ENCODE measurements at places on chromosomes 3 and 15.
A peak's percentile ranks its signal among the peaks of the same experiment; 100 is the strongest.

GRCh38 chr15:64683378-64683777 lies 92.0 kb downstream of the RBPMS2 start:
- DNase-seq: no peak

- DNase-seq: no peak
Measured at GRCh38 chr15:95127356-95127755, 896.0 kb downstream of the MCTP2 start.

DNA sequence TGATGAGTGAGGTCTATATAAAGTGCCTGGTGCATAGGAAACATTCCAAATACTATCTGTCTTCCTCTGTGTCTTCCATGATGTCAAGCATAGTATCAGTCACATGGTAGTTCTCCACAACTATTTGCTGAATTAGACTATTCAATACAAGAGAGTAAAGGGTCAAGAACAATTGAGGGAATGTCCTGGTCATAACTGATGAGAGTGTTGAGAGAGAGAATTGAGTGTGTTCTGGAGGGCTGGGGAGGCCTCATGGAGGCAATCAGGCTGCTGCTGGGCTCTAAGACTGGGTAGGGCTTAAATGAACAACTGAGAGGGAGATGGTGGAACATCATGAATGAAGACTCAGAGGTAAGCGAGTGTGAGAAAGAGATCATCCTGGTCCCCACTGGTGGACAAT lies 433.7 kb upstream of the ONECUT1 start:
- no peak for DNase-seq

DNA sequence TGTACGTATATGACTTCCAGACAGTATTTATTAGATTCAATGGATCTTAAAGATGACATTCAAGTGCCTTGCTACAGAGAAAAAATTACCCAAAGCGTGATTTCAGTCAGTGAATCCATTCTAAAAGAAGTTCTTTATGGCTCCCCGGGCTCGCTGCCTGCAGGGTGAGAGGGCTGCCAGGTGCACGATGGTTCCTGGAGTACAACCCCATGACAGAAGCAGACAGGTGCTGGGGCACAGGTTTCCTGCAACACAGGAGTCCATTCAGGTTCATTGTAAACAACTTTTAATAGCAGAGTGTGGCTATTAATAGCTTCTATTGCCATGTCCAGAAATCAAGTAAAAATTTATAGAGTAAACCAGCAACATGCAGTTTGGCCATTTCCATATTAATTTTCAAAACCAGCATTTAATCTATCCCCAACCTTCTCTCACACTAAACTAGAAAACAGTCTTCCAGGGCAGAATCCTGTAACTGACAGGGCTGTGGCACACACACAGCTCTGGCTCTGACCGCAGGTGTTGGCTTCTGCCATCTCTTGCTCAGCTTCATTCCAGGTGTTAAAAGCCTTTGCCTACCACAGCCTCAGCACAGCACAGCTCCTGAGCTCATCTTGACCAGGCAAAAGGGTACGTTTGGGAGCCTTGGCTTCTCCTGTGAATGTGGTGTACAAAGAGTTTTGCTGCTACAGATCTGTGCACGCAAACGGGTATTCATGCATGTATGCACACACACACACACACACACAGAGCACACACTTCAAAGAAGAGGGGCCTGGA lies 185.9 kb downstream of the MEX3B start:
- DNase-seq: no peak

- no peak for DNase-seq
Measured at GRCh38 chr3:196756732-196757131, 17.1 kb downstream of the PAK2 start.

DNA sequence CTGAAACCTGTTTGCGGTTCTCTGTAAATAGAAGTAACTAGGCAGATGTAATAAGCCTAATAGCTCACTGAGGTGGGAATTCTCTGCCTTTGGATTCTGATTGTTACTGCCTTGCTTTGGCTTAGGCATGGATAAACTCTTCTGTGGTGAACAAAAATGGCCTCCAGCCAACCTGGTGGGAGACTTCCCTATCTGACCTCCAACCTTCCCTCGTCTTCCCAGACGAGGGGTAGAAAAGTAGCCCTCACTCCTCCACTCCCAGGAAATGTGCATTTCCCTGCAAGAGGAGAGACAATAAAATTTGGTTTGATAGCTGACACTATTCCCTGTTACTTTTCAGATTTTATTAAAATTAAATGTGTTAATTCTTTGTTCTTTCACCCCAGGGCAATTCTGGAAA lies 606 bp upstream of the CD96 start:
- no peak for DNase-seq

DNA sequence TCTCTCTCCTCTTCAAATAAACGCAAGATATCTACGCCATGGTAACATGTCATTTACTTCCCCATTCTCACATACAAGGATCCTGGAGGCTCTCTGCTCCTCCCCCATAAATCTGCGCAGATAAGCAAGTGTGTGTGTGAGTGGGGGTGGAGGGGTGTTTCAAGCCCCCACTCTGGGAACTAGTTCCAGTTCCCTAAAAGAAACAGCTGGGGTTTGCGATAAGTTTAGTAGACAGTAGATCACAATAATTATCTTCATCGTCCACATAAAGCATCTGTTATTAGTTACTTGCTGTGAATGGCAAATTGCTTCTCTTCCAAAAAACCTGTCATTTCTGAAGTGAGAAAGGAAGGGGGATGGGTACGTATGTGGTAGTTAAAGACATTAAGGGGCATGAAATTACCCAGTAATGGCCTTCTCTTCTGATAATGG lies 79.8 kb downstream of the RBPMS2 start:
- no peak for DNase-seq

- no peak for DNase-seq
Measured at GRCh38 chr15:78840661-78841375, 29.6 kb upstream of the ADAMTS7 start.

GRCh38 chr3:122799322-122799721 lies 4.5 kb downstream of the SLC49A4 start:
- no peak for DNase-seq

GRCh38 chr3:114378760-114379159 lies 84.9 kb downstream of the TIGIT start:
- no peak for DNase-seq

- no peak for DNase-seq
Measured at GRCh38 chr15:68334661-68335124, 57.1 kb downstream of the FEM1B start.

DNA sequence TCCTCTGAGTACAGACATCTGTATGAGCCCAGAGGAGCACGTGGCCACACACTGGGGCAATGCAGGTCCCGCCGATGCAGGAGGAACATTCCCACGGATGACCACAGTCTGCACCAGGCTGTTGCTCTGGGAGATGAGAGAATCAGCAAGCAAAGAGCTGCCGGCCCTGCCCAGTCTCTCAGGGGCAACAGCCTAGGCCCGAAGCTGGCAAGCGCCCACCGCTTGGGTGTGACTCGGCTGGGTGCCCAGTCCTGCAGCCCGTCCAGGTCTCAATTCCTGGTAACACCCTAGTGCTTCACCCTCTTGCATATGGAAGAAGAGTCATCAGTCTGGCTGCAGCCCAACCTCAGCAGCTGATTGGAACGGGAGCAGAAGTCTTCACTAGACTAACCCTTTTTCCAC lies 153.7 kb upstream of the HES1 start:
- DNase-seq: no peak

DNA sequence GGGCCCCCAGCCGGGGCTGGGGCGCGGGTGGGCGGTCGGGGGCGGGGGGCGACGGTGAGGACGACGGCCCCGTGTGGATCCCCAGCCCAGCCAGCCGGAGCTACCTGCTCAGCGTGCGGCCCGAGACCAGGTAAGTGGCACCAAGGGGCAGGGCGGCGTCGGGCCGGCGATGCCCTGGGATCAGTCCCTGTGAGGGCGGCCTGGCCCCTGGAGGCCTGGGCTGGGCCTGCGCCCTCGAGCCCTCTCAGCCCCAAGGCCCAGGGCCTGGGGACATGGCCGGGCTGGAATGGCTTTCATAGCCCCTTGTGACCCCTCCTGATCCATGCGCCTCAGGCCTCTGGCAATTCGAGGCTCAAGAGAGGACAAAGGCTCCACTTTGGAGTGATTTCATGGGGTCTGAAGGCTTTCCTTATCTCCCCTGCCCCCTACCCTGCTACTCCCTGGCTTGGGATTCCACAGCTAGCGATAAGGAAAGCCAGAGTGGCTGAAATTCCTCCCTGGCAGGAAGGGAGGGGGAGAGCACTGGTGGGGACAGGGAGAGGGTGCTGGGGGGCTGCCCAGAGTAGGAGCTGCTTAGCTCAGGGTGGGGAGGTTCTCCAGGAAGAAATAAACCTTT lies 418 bp downstream of the ALPK3 start:
- DNase-seq: peak; percentile 77

DNA sequence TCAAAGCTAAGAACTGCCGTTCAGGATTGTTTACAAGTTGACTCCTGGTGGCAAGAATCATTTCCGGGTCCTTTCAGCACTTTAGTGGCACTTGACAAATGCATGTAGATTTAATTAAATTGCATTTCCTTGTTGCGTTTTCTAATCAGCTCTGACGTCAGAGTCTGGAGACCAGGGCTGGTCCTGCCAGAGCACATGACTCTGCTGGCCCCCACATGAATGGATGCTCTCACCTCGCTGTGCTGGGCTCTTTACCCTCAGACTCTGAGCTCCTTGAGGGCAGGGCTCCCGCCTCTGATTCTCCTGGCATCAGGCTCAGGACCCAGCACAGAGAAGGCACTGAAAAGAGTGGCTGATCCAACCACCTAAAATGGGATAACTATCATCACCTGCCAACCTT lies 69.4 kb downstream of the FEM1B start:
- DNase-seq: no peak

DNA sequence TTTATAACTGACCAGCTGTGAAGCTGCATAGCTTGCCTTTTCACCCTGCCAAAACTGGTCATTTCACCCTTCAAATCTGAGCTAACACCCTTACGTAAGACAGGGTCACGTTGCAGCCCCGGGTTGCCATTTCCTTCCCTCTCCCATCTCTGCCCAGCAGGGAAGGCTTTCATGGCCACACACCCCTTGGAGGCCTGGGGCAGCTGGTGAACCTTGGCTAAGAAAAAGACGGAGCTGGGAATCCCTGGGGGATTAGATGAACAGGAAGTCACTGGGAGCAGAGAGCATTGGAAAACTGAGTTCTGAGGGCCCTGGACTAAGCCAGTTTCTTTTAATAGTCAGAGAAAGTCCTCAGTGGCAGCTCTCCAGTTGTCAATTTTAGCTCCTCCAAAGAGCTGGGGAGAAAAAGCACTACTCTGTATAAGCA lies 67.8 kb downstream of the TTC23 start:
- peak; percentile 39 for DNase-seq

GRCh38 chr15:62348623-62349022 lies 183.5 kb upstream of the C2CD4B start:
- DNase-seq: no peak

DNA sequence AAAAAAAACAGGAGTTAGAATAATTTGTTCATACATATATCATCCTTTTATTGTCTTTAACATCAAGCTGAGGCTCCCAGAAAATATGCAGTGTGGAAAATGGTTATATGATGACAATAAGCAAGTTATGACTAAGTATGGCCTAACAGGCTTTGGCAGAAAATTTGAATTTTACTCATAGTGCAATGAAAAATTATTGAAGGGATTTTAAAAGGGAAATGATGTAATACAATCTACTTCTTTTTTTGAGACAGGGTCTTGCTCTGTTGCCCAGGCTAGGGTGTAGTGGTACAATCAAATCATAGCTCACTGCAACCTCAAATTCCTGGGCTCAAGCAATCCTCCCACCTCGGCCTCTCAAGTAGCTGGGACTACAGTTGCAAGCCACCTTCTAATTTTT lies 78.7 kb downstream of the FAIM start:
- DNase-seq: no peak

DNA sequence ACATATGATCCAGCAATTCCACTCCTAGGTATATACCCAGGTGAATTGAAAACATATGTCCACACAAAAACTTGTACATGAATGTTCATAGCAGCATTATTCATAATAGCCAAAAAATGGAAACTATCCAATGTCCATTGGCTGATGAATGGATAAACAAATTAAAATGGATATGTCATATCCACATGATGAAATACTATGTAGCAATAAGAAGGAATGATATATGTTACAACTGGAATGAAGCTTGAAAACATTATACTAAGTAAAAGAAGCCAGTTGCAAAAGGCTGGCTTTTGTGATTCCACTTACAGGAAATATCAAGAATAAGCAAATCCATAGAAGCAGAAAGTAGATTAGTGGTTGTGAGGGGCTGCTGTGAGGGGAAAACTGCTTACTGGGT lies 33.7 kb downstream of the BNC1 start:
- DNase-seq: no peak

DNA sequence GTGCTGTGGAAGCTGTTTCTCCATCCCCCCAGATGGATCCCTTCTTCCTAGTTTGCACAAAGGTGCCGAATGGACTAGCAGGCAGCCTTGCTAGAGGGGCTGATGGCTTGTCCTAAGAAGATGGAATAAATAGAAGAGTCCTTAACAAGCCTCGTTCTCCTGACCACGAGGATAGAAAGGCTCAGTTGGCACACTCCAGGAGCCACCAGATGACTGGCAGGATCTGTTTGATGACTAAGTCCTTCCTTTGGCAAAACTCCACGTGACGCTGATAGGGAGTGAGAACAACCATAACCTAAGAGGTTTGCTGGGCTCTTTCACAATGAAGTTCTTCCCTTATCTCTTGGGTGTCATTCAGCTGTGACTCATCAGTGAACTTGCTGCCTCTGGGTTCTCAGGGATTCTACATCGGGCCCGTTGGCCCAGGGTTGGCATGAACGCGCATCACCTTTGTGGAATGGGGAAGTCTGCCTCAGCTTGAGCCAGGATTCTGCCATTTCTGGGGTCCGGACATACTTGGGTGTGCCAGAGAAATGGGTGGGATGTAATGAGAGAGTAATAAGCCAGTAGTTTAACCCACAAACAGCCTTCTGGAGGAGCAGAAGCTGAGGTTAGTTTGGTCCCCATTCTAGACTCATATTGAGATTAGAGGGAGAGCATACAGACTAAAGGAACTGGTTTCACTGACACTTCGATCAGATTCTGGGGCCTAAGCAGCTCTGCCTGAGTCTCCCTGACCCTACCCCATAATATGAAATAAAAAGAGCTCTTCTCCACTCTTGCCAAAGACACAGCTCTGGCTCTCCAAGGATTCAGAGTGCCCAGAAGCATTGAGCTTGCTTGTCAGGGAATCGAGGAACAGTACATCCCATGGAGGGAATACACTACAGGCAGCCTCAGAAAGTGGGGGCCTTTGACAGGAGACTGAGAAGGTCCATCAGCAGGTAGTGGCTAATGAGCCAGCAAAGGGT lies 2.0 kb upstream of the MELTF start:
- DNase-seq: no peak

DNA sequence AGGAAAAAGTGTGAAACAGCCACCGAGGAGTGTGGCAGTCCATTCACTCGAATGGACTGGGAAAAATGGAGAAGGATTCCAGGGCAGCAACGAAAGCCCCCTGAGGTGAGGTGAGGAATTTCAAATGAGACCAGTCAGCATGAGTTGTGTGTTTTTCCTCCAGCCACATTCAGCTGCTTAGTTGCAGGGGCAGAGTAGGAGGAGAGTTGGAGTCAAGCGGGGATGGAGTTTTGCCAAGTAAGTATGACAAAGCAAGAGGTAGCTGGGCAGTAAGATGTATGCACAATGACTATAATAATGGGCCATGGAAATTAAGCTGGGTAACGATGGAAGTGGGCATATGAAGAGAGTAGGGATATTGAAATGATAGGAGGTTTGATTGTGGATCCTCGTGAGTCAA lies 64.4 kb downstream of the CCDC54 start:
- peak; percentile 46 for DNase-seq

GRCh38 chr3:59107856-59108815 lies 58.3 kb upstream of the CFAP20DC start:
- no peak for DNase-seq
